ENCODE measurements at places on chromosomes 3 and 15.

DNA sequence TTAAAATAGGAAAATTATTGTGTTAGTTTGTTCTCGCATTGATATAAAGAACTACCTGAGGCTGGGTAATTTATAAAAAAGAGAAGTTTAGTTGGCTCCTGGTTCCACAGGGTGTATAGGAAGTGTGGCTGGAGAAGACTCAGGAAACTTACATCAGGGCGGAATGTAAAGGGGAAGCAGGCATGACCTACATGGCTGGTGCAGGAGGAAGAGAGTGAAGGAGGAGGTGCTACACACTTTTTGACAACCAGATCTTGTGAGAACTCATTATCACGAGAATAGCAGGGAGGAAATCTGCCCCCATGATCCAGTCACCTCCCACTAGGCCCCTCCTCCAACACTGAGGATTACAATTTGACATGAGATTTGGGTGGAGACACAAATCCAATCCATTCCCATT, 490.7 kb downstream of the RBMS3 start:
- DNase-seq, result no peak

- no peak for DNase-seq
These were observed 12.7 kb upstream of the CRABP1 start for GRCh38 chr15:78327466-78327865.

DNA sequence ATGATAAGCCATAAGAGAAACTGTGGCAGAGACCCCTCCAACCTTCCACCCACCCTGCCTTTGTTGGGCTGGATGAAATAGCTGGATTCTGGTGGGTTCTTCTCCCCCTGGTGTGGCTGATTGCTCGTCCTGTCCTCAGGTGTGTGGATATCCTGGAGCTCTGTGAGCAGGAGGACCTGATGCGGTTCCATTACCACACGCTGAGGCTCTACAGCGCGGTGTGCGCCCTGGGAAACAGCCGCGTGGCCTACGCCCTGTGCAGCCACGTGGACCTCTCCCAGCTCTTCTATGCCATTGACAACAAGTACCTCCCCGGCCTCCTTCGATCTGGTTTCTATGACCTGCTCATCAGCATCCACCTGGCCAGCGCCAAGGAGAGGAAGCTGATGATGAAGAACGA, 306.3 kb upstream of the CHRM5 start:
- no peak for DNase-seq

GRCh38 chr3:134348524-134348923, 25.7 kb downstream of the AMOTL2 start:
- DNase-seq, result no peak

- DNase-seq, result no peak
These were observed 40.6 kb downstream of the AMOTL2 start for GRCh38 chr3:134333522-134334181.

DNA sequence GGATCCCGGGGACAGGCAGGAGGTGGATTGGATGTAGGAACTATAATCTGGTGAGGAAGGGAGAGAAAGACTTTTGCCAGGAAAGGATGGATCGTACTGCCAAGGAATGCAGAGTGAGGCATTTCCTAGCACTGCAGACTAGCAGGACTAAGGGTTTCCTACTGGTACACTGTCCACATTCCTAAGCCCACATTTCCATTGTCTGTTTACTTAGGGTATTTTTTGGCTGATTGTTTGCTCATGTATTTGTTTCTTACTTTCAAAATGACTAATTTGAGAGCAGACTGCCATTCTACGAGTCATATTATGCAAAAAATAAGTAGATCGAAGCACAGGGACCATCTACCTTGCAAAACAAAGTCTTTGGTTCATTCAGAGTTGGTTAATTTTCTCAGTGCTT, 1029.5 kb upstream of the NR2F2 start:
- DNase-seq, result no peak

GRCh38 chr3:65077124-65077523, 389.3 kb upstream of the ADAMTS9 start:
- DNase-seq, result no peak

GRCh38 chr15:51884517-51885236, 55.2 kb downstream of the TMOD3 start:
- DNase-seq, result no peak

GRCh38 chr3:159186581-159186980, 384.7 kb downstream of the MFSD1 start:
- no peak for DNase-seq

DNA sequence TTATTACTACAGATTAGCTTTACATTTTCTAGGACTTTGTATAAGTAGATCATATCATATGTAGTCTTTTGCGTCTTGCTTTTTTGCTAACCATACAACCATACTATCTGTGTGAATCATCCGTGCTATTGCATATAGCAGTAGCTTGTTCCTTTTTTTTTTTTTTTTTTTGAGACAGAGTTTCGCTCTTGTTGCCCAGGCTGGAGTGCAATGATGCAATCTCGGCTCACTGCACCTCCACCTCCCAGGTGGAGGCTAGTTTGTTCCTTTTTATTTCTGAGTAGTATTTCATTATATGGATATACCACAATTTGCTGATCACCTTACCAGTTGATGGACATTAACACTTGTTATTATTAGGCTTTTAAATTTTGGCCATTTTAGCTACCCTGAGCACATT, 54.5 kb upstream of the TBL1XR1 start:
- no peak for DNase-seq

GRCh38 chr3:10977892-10978510, 14.5 kb upstream of the SLC6A1 start:
- DNase-seq, result no peak

GRCh38 chr3:58357402-58357801, 24.7 kb downstream of the PXK start:
- no peak for DNase-seq

GRCh38 chr15:98738689-98739401, 90.5 kb downstream of the IGF1R start:
- DNase-seq, result no peak

DNA sequence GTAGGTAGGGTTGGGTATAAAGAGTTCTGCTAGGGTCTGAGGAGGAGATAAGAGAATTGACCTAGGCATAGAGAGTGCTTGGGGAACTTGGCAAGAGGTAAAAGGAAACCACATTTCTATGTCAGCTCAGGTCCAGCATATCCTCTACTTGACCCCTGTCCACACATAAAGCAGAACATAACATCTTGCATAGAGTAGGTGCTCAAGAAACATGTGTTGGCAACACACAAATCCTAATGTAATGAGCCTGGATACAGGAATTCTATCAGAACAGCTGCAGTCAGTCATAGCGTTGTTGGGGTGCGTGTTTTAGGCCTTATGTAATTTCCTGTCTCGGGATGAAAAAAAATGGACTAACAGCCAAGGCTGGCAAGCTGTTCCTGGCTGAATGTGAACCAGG, 35.0 kb upstream of the PLCL2 start:
- DNase-seq, result no peak

- DNase-seq, result no peak
These were observed 79.2 kb upstream of the ARHGEF3 start for GRCh38 chr3:56880720-56881575.

GRCh38 chr3:87076946-87077345, 86.0 kb upstream of the VGLL3 start:
- no peak for DNase-seq

GRCh38 chr3:39965997-39966396, 156.6 kb downstream of the MYRIP start:
- no peak for DNase-seq

DNA sequence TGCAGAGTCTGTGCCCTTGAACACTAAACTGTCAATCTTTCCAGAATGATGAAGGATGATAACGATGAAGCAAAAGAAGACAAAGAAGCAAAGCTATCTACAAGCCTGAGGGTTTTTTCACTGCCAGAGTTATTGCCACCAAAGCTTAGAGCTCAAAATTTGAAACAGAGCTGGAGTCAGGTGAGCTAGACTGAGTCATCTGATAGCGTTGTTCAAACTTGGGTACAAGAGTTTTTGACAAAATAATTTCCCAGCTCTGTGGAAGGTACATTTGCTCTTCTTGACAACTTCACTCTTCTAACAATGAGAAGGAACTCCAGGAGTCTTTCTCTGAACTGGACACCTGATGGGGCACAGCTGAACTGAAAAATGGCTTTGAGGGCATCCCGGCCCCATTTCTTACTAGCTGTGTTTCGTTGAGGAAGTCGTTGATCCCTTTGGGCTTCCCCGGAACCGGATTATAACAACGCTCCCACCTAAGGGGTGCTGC, 715 bp downstream of the MCCC1 start:
- no peak for DNase-seq

DNA sequence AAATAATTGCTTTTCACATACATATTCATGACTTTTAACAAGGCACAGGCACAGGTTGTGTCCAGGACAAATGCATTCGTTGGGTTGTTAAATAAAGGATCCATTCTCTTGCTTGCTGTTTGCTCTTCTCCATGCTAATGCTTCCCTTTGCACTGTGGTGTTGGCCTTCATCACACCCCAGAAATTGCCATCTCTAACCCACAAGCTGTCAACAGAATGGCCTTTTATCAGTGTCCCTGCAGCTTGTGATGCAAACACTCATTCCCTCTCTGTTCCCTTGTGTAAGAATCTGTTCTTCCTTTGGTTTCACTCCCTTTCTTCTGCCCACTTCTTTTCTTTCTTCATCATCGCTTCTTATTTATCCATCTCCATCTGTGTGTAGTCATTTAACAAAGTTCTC, 72.2 kb downstream of the SLC7A14 start:
- DNase-seq, result no peak
